ENCODE measurements at places on chromosomes 11 and 22.

DNA sequence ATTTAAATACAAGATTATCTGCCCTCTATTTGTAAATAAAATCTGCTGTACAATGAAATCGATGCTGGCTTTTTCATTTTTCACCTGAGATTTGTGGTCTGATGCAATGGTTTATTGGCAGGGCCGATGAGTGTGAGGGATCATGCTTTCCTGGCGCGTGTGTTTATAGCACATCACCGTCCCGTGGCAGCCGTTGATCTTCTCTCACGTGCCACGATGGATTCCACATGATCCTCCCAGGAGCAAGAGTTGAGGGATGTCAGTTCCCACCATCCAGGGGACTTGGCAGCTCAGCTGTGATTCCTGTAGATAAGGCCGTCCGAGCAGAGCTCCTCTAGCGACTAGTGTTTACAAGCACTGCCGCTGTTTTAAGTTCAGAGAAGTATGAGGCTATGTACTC is 213.7 kb downstream of the TBC1D22A start:
- no peak for DNase-seq

DNA sequence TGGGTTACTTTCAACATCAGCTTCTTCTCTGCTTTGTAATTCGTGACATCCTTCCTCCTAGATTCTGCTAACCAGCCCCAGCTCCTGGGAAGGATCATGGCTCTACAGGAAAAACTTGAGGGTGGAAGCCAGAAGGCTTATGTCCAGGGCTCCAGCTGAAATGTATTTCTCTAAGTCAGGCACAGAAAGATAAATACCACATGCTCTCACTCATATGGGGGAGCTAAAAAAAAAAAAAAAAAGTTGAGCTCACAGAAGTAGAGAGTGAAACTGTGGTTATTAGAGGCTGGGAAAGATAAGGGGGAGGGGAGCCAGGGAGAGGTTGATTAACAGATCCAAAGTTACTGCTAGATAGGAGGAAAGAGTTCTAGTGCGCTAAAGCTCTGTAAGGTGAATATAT is 74.9 kb downstream of the DSCAML1 start:
- no peak for DNase-seq

DNA sequence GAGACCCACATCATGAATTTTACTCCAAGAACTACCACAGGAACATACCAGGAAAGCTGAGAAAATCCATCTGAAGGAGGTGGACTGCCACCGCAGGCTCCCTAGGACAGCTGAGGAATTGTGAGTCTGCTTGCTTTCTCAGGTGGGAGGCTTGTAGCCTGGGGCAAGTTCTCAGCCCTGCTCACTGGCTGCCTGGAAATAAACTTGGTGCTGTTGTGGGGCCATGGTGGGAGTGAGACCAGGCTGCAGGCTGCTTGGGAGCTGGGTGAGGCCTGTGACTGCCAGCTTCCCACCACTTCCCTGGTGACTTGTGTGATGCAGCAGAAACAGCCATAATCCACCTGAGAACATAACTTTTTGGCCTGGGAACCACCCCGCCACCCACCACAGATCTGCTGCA is 132.7 kb upstream of the RAG2 start:
- no peak for DNase-seq

- no peak for DNase-seq
Measured at GRCh38 chr22:31822523-31822922, 68.7 kb downstream of the DEPDC5 start.

DNA sequence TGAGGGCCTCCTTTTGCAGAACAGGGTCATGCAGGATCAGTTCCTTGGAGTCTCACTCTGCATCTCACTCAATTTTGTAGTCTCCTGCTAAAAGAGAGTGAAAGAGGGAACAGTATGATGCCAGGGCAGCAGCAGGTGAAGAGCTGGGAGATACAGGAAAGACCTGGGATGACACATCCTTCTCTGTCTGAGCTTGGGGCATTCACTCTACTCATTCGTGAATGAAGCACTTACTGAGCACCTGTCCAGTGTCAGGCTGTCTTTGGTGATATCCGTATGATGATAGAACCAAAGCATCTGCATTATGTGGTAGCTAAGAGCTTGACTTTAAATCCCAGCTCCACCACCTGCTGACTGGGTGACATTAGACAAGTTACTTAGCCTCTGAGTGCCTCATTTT is 14.4 kb downstream of the SREBF2 start:
- no peak for DNase-seq

DNA sequence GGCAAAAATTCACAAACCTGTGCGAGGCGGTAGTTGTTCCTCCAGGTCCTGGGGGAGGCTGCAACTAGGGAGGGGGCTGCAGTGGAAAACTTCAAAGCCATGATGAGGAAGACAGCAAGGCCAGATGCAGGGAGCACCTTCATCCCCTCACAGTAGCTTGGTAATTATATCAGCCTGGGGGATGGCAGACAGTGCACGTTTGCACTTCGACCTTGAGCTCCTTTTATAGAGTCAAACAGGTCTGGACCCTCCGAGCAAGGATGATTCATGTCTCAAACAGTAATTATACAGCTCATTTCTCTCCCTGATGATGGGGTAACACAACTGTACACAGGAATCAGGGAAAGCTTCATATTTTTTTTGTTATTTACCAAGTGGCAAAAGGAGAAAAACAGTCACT is at the start of gene MMP20:
Gene MMP20, minus strand, starts transcription at position 156 of the 400 bp plus-strand sequence. Its CDS starts 13 bp downstream, at position 143.
- DNase-seq, result no peak

DNA sequence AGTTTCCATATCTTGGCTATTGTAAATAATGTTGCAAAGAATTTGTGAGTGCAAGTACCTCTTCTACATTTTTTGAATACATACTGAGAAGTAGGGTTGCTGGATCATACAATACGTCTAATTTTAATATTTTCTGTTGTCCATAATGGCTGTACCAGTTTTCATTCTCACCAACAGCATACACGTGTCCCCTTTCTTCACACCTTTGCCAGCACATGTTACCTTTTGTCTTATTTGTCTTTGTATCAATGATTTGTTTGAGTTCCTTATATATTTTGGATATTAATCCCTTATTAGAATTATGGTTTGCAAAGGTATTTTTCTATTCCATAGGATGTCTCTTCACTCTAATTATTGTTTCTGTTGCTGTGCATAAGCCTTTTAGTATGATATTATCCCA is 904.3 kb downstream of the METTL15 start:
- no peak for DNase-seq

GRCh38 chr11:102416976-102417375 is 35.6 kb downstream of the TMEM123 start:
- DNase-seq, result no peak
